ENCODE measurements at places on chromosomes 12 and 14.

- DNase-seq: peak; percentile 71
Observed at GRCh38 chr12:49331380-49332222, 5.4 kb downstream of the C1QL4 start.

GRCh38 chr12:20377750-20378149 is 9.4 kb downstream of the PDE3A start:
- no peak for DNase-seq

DNA sequence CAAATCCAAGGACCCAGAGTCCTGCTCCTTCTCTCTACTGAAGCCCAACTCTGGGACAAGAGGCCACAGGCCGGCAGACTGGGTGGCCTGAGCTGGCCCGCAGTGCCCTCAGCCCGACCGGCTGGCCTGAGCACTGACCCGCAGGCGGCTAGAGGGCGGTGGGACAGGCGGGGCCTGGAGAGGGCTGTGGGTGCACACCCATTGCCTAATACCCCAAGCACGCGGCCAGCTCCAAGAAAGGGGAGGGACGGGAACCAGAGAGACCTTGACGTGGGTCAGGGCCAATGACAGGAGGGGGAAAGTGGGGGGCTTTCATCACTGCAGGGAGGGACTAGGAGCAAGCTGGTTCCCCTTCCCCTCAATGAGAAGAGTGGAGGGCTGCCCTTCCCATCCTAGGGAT is 2.0 kb upstream of the WNT10B start:
- DNase-seq: no peak

DNA sequence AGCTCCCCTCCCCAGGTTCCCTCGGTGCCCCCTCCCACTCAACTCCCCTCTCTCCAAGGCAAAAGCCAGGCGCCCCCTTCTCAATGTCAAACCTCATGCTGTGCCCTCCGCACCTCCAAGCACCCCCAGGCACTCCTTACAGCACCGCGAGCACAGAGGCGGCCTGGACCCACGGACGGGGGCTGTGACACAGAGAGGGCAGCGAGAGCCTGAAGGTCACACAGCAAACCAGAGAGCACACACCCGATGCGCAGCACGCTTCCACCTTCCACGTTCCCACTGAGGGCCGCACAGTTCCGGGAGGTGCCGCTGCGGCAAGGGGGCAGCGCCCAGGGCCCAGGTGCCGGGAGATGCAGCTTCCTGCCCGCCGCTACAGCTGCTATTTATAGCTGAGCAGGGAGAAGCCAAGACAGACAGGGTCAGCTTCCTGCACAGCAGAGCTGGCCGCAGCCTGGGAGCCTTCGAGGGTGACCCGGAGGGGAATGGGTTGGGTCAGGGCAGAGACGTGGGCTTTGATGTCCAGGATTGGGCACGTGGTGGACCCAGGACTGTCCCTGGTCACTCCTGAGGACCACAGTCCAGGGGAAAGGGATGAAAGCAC is 12.9 kb downstream of the NCOR2 start:
- DNase-seq: no peak

DNA sequence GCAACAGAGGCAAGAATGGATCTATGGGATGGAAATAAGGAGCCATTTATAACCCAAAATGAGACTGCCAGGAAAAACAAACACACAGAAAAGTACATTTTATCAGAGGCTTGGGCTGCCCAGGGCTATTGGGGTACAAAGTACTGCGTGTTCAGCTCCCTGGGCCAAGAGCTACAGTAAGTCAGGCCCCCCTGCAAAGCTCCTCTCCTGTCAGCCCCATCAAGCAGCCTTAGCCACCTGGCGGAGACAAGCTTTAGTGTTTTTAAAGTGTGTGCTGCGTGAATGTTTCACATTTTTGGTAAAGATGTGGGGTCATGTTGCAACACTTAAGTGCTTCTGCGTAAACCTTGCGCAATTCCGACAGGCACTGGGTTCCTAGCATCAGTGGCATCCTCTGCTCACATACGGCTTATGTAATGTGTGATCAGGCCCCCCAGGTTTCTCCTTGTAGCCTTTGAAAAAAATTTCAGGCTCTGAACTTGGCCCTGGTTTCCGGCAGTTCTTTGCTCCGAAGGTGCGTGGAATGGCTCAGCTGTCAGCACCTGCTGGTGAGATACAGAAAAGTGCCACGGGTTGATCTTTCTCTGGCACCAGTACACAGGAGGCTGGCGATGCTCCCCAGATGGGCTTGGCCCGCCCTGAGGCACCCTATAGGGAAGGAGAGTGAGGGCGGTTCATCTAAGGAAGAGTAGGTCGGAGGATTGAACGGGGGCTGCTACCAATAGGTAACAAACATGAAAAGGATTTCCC is 198.7 kb upstream of the EEA1 start:
- DNase-seq: peak; percentile 95

- peak; percentile 83 for DNase-seq
Observed at GRCh38 chr12:27554421-27555186, 30.6 kb downstream of the PPFIBP1 start.

DNA sequence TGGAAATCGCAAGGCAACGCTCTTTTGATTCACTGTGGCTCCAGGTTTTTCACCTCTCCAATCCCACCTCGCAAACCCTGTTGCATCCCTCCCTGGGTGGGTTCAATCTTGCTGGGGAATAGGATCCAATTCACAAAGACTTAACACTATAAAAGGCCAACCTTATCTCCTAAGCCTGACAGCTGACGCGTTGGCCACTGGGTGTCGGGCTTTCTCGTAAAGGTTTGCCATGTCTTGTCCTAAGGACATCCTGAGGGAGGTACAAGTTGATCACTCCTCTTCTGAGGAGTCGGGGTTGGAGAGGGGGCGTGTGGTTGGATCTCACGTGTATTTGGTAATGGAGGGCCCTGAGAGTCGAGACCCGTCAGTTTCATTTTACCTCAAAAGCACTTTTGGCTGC is 112.6 kb upstream of the FZD10 start:
- DNase-seq: no peak

DNA sequence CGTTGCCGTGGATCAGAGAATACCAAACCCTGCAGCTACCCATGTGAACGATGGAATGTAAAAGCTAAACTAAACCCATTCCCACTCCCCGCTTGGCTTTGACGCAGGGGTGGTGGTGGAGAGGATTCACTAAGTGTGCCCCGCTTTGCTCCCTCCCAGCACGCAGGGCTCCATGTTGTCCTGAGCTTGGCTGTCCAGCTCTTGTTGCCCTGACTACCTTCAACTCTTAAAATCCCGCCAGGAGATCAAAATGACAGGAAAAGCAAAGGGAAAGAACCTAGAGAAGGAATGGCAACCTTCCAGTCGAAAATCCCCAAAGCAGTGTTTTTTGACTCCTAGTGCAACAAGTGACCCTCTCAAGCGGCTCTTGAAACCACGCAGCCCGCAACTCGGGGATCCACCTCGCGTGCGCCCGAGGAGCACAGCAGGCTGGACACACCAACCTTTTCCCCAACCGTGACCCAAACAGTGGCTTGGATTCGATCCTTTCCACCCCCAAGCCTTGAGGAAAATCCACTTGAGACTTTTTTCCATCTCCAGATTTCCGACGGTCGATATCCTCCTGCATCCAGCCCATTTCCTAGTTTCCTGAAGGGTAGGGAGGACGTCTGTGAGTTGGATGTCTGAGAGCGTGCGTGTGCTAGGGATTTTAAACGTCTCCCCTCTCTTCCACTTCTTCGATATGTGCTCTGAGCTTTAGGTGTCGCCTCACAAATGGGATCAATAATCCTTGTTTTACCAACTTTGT is 1.4 kb downstream of the SYT10 start:
- no peak for DNase-seq

DNA sequence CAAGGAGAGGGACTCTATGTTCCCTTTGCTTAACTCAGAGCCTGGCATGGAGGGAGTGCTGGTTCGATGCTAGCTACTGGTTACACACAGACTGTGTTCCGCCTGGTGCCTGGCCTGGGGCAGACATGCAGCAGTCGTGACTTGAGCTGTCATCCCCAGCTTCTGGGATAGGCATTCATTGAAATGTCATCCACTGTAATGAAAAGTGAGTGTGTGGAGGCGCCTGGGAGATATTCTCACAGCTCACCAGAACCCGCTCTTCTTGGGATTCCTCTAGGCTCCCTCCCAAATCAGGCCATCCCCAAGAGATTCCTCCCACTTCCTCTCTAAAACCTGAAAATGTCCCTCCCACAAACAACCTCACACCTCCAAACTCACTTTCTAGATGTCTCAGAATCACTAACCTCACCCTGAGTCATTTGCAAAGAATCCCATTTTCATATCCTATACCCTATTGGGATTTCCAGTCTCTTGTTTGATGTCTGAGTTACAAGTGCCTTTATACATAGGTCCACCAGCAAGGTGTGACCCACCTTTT is 82.8 kb downstream of the CRACR2A start:
- no peak for DNase-seq

DNA sequence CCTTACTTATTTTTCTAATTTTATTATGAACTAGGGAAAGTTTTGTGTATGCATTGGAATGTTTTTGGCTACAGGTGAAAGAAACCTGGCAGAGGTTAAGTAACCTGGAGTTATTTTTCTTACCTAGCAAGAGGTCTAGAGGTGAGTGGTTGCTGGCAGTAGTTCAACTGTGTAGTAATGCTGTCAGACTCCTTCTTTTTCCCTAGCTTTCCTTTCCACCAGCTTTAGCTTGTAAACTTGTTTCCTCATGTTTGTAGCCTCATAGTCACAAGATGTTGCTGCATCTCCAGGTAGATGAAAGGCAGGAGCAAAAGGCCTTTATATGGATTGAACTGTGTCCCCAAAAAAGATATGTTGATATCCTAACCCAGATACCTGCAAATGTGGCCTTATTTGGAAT is 105.1 kb upstream of the AMIGO2 start:
- no peak for DNase-seq

DNA sequence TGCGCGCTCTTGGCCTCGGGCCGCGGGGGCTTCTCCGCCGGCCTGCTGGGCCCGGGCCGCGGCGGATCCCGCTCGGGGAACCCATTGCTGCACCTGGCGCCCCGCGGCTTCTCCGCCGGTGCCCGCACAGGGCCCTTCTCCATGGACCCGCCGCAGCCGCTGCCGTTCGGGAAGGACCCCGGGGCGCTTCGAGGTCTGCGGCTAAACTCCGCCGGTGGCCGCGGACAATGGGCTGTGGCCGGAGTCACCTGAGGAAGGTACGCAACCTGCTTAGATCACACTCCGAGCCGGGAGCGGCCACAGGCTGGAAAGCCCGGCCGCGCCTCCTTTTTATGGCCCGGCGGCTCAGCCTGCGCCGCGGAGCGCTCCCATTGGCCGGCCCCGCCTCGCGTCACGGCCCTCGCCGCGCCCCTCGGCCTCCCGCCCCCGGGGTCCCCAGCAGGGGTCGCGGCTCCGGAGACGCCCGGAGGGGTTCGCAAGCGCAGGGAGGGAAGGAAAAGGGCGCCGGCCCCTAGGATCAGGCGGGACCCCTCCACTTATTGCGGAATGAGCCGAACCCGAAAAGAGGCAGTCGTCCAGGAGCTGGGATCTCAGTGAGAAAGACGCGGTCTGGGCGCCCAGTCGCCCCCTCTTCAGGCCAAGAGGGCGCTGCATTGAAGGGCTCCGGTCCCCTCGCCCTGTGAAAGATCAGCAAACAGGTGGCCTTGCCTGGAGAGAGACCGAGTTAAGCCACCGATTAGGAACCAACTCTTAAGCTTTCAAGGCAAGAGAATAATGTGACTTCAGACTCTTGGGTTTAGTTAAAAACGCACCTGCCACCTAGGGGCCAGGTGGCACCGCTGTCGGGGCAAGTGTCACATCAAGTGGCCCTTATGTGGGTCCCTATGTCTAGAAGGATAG is at the start of gene GCH1:
Gene GCH1 (minus strand): TSS at position 306 of the 900 bp plus-strand sequence. CDS start 163 bp downstream, at position 143.
- DNase-seq: peak; percentile 28

Measured in fibroblast of upper back skin (primary cell).